ENCODE measurements at places on chromosomes 5 and 9.

- DNase-seq, result no peak
Observed at GRCh38 chr9:75134495-75134894, 46.2 kb downstream of the OSTF1 start.

- peak; percentile 96 for DNase-seq
Observed at GRCh38 chr9:94783102-94783682, 56.7 kb downstream of the AOPEP start.

DNA sequence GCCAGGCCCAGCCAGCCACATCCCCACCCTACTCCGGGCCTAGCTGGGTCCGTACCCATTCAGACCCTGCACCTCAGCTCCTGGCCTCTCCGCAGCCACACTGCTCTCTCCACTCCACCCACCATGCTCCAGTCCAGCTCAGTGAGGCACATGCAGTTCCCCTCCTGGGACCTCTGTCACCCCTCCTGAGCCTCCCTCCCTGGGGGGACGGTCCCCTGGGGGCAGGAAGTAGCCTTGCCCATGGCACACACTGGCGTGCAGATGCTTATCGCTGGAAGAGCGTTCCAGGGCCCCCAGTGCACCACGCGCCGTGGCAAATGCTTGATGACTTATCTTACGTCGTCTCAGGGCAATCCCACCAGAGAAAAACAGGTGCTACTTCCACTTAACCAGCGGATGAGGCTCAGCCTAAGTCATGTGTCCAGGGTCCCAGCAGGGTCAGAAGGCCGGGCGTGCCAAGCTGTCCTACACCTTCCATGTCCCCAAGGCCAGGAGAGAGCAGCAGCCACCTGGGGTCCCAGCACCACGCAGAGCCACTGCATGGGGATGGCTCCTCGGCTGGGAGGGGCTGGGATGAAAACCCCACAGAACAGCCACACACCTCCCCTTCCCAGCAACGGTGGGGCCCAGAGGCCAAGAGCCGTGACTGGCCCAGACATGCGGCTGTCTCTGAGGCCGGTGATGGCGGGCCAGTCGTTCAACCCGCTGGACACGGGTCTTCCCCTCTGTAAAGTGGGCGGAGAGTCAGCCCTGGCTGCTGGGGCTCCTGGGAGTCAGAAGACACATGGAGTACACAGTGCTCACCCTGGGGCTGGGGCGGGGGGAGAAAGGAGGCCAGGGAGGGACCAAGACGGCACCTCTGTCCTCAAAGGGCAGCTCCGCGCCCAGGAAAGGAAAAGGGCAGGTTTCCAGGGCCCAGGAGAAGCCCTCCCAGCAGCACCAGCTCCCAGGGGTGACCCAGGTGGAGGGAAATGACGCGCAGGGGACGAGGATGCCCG, 2.6 kb upstream of the CCDC187 start:
- DNase-seq, result no peak

DNA sequence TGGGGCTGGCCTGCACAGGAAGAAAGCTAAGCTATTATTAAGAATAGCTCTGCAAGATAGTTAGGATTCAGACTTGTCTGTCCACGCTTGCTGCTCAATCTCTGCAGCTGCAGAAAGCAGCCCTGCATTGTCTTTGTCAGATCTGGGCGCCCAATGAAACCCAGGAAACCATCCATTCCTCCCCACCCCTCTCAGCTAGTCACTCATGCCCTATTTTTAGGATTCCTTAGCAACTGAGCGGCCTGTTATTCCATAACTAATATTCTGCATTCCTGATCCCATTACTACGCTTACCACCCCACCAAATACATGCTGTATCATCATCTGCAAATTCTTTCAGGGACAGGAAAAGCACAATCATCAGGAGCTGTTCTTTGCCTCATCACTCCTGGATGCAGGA, 52.9 kb upstream of the APC start:
- DNase-seq, result no peak

GRCh38 chr5:175236176-175236575, 207.8 kb downstream of the DRD1 start:
- DNase-seq, result no peak

- DNase-seq, result no peak
Observed at GRCh38 chr9:100281676-100282387, 70.9 kb downstream of the TEX10 start.

- DNase-seq, result no peak
Observed at GRCh38 chr5:104199771-104200170, 637.2 kb upstream of the NUDT12 start.

DNA sequence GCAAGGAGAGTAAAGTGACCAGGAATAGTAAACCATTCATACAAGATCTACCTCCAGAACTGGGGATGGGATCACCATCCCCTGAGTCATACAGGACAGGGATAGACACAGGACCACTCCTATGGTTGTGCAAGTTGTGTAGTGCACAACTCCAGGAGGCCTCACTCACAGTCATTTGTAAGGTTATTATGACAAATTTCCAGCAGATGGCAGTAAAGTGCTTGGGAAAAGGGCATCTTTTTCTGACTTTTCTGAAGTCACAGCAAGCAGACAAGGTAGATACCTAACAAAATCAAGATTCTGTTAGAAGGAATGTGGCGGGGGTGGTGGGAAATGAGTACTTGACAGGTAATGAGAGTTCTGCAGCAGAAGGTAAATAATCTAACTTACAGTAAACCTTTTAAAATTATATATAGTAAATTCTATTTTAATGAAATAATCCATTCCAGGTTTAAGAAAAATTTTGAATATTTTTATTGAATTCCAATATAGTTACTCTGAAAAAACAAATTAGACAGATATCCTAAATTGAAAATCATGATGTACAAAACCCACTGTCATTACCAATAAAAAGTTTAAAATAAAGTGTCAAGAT, 16.7 kb upstream of the KIF27 start:
- DNase-seq, result no peak

DNA sequence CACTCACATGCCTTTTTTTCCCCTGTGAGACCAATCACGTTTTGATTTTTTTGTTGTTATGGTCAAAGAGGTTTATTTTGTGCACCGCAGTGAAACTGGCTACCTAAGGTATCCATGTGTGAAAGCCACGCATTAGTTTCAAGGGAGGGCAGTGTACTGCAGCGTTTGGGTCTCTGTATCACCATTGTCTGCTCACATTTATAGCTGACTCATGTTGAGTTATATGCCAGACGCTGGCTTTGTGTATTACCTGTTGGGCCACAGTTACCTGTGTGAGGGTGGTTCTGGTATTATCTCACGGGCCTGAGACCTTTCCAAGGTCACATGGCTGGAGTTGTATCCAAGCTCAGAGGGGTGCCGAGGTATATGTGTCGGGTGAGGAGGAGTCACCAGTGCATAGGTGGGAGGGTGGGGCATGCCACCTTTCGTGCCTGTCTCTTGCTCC, 75.8 kb downstream of the ARHGAP26 start:
- DNase-seq, result no peak

DNA sequence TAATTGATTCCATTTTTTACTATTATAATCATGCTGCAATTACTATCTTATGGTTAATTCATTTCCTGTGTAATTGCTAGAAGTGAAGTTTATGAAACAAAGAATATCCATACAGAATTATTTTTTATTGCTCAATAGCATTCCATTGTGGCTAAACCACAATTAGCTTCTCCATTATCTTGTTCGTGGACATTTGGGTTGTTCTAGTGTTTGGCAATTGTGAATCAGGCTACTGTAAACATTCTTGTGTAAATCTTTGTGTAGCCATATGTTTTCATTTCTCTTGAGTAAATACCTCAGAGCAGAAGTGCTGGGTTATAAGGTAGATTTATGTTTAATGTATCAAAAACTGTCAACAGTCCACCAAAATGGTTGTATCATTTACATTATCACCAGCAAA, 341.1 kb downstream of the MAT2B start:
- DNase-seq, result no peak

DNA sequence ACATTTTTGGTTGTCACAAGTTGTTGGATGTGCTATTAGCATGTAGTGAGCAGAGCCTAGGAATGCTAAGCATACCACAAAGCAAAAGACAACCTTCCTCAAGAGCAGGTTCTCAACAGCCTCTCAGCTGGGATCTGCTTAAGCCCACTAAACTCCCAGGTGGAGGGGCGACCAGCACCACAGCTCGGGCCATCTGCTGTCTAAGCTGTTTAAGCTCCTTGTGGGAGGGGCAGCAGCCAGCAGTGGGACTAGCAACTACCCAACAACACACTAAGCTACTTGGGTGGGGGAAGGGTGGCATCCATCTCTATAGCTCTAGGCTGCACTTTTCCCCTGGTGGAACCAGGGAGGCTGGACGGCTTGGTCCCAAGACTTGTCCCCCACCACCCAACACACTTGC, 1052.7 kb upstream of the ARRDC3 start:
- DNase-seq, result no peak

DNA sequence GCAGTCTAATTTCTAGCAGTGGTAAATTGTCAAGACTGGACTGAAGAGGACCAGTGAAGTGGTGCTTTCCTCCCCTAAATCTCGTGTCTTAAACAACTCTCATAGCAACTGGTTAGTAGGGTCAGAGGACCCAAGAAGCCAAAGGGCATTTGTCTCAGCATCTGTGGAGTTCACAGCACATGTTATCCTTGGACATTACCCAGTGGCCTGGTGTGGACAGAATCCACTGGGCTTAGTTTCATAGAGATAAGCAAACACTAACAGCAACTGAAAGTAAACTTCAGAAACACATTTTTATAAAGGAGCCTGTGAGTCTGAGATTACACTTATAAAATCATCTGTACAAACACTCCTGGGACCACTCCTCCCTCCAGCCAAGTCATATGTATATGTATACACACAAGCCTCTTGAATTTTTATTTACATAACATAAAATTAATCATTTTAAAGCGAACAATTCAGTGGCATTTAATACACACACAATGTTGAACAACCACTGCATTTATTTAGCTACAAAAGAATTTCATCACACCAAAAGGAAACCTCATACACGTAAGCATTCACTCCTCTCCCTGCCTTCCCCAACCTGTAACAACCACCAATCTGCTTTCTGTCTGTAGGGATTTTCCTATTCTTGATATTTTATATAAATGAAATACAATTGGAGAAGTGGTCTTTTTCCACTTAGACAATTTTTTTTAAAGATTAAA, 457.8 kb downstream of the RASEF start:
- no peak for DNase-seq

DNA sequence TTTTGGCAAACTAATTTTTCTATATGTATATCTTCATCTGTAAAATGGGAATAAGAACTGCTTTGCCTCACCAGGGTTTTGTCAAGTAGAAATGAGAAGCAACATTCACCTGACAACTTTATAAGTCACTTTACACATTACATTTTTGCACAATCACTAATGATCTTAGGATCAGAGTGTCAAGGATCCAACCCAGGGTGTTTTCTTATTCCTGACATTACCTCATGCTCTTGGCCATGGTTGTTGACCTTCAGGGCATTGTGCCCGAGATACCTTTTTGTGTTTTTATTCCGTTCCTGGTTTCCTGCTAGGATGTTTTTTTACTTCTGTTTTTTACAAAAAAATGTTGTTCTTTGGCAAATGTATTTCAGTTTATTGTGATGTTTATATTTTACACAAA, 22.2 kb upstream of the RASA1 start:
- DNase-seq, result no peak

DNA sequence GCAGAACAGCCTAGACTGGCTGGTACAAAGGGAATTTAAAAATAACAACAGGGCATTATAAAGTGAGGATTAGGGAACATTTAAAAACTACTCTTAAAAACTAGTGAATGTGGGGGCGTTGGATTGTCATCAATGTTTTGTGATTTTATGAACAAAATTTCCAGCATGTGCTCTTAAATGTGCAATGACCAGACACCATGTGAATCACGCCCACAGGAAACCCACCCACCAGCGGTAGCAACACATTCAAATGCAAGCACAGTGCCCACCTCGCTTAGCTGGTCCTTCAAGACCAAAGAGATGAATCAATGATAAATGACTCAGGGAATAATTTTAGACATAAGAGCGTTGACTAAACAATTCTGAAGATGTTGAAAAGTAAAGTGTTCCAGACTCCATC, 40.9 kb downstream of the S1PR3 start:
- DNase-seq, result no peak

GRCh38 chr9:87635656-87636501, 90.0 kb upstream of the CTSL start:
- no peak for DNase-seq

GRCh38 chr9:73118286-73118685, 33.4 kb upstream of the ANXA1 start:
- DNase-seq, result no peak

DNA sequence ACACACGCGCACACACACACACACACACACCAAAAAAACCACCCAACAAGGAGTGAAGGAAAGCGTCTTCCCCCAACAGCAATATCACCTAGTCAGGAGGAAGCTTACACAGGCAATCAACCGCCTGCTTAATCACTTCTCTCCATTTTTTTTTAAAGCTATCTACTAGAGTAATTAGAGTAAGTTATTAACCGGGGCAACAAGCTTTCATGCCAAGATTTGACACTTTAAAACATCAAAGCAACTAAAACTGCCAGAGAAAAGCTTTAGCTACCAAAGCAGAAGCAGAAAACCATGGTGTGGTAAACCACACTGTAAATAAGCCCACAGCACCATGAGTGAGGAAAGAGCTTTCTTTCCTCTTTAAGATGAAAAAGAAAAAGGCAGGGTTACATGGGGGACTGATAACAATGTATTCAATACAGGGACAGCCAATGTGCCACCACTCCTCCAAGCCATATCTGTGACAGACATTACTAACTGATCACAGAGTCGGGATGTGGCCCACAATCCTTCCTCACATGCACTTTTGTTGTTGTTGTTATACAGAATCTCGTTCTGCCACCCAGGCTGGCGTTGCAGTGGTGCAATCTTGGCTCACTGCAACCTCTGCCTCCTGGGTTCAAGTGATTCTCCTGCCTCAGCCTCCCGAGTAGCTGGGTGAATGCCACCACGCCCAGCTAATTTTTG, 282.1 kb downstream of the CRB2 start:
- no peak for DNase-seq

DNA sequence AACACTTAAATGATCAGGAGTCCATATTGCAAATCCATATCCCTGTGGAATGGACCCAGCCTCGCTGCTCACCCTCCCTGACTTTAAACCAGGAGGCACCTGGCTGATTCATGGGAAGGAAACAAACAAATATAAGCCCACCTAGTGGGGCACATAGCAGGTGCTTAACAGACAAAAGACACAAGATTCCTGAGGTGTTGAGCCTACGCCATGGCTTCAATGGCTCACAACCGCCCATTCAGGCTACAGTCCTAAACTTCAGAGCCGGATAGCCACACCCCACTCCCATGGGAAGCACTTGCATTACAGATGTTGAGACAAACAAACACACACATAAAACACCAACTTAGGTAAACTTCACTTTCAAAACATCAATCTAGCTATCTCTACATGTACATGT, 359.9 kb downstream of the ICE1 start:
- DNase-seq, result no peak

GRCh38 chr5:108739906-108740305, 7.8 kb upstream of the FER start:
- DNase-seq, result no peak

GRCh38 chr9:94758880-94759279, 32.4 kb downstream of the AOPEP start:
- DNase-seq, result no peak

DNA sequence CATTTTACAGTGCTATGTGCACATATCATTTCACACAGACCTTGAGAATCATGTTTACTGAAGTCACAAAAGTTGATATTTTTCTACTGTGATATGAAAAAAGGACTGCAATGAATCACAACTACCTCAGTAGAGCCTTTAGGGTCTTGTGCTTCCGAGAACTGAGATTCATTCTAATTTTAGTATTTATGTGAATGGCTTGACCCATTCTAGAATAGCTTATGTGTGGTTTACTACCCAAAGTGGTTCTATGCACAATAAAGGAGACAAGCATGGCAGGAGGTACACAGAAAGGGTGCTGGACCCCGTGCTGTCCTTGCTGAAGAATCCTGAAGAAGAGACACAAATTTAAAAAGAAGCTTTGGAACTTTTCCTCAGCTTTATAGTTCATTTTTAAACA, 28.2 kb downstream of the MEF2C start:
- DNase-seq, result no peak
